Activated naive CD4-positive, alpha-beta T cell treated with anti-CD3 and anti-CD28 coated beads, Interleukin-2, amount 10 ng/mL, durations not matched to agents 7 days and 5 days (primary cell): ENCODE measurements at places on chromosomes 3 and 15.
A peak's percentile ranks its signal among the peaks of the same experiment; 100 is the strongest.

DNA sequence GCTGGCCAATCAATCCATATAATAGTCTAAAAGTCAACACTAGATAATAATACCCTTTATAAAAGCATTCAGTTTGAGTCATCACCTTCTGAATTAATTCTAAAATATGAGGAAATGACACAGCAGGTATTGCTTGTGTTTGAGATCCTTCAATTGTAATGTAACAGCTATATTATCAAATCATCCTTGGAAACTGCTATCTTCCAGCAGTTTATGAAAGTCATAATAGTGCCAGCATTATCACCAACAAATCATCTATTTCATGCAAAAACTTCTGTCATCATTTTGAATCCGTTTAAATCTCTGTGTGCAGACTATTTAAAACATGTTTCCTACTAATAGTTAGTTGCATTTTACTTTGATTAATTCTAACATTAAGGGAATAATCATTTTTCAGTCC is 468.7 kb downstream of the CADM2 start:
- H3K4me1 ChIP-seq = no peaks in the 10 kb centered on the region
- DNase-seq = no peak
- H3K36me3 ChIP-seq = no peaks in the 10 kb centered on the region
- H3K4me3 ChIP-seq = no peak overlapping the region
- no peak overlapping the region for H3K27ac ChIP-seq

DNA sequence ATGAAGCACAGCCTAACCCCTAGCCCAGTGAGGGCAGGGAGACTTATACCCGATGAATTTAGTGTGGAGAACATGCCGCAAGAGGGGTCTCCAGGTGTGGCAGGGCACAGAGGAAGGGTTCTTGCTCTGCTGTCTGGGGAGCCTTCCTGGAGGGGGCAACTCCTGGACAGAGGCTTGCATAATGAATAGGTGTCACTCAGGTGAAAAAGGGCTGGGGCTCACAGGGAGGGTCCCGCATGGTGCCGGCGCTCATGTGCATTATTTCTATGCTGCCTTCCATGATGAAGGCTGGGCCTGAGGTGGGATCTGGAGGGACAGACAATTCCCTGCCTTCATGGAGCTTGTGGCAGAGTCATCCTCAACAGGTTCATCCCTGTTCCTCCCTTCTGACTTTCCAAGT is 51.5 kb downstream of the ITGA11 start:
- no peak for DNase-seq
- H3K4me3 ChIP-seq = no peak overlapping the region
- peaks cover 12% of the 10 kb centered on the region for H3K27me3 ChIP-seq
- no peak overlapping the region for H3K27ac ChIP-seq
- H3K36me3 ChIP-seq = peaks cover 2% of the 10 kb centered on the region
- H3K4me1 ChIP-seq = peaks cover 24% of the 10 kb centered on the region

GRCh38 chr3:25133588-25133987 is 294.5 kb upstream of the RARB start:
- H3K4me1 ChIP-seq = no peaks in the 10 kb centered on the region
- no peak overlapping the region for H3K4me3 ChIP-seq
- no peaks in the 10 kb centered on the region for H3K36me3 ChIP-seq
- no peak for DNase-seq
- H3K27ac ChIP-seq = no peak overlapping the region
- H3K27me3 ChIP-seq = no peaks in the 10 kb centered on the region

DNA sequence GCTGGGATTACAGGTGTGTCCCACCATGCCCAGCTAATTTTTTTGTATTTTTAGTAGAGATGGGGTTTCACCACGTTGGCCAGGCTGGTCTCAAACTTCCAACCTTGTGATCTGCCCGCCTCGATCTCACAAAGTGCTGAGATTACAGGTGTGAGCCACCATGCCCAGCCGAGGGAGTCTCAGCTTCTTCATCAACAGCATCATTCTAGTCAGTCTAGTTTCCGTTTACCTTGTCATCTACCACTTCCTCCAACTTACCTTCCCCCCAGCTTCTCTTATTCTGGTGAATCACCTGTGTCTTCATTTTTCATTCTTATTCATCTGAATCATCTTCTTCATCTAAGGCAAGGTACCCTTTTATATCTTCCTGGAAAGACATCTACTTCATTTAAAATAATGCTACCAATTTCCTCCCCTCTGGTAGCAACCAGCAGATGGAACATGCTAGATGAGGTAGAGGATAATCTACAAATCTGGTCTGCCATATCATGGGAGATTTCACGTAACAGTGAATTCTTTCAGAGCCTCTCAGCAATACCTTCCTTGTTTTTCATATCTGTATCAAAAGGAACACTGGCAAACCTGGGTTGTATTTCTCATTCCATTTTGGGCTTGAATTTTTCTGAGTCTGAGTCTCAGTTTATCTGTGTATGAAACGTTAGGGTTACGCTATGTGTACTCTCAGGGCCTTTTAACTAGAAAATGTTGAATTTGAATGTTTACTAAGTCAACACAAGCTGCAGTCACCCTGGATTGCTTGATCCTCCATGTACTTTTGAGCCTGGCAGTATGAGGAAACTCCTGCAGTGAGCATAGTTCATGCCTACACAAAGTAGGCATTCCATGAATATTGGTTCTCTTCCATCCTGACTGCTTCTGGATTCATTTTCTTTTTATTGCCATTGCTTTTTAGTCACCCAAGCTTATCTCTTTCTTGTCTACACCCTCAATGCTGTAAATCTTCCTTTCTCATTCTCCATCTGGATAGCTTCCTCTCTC is 16.8 kb downstream of the LPP start:
- no peak overlapping the region for H3K4me3 ChIP-seq
- H3K27ac ChIP-seq = peak overlapping the region; percentile 90
- peaks cover 60% of the 10 kb centered on the region for H3K4me1 ChIP-seq

DNA sequence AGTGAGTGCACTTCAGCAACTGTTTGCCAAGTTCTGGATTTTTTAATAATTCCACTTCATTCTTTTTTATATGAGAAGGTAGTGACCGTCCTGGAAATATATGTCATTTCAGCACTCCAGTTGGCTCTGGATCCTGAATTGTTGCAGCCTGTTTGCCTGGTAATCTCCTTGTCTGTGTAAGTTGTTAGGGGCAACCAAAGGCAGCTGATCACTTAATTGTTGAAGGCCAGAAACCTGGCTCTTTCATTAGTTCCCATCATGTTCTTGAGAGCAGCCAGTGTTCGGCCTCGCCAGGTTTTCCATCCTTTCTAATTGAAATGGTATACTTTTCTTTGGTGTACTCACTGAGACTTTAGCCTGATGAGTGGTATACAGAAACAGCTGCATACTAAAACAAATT is 168.6 kb downstream of the SOX2 start:
- no peaks in the 10 kb centered on the region for H3K27me3 ChIP-seq
- no peak overlapping the region for H3K4me3 ChIP-seq
- no peaks in the 10 kb centered on the region for H3K4me1 ChIP-seq

DNA sequence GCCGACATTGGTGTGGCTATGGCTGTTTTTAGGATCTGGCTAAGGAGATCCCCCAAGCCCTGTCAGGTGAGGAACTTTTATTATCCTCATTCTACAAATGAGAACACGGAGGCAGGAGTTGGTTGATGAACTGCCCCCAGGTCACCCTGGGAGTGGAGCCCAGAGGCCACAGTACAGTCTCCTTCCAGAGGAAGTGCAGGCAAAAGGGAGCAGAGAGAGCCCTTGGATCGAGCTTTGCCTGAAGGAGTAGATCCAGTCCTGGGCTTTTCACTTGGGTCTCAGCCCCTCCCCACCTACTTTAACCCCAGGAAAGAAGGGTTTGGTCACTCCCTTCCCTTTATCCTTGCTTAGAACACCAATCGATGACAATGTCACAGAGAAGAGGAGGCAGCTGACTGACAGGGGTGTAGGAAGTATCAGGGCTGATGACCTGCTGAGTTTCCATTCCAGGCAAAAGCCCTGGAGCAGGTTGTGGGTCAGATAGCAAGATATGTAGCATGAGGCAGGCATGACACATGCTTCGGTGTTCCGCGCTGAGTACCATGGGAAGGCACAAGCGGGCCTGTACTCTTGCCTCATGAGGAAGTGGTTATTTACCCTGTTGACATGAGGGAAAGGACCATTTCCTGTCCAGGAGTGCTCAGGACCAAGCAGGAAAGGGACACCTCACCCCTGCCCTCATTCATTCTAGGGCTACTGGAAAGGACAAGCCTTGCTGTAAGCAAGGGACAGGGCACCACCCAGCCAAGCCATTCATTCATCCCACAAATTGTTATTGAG is 5.8 kb upstream of the PLA2G4D start:
- H3K27ac ChIP-seq = no peak overlapping the region
- peaks cover 36% of the 10 kb centered on the region for H3K27me3 ChIP-seq
- DNase-seq = no peak
- no peaks in the 10 kb centered on the region for H3K4me1 ChIP-seq
- H3K4me3 ChIP-seq = no peak overlapping the region

DNA sequence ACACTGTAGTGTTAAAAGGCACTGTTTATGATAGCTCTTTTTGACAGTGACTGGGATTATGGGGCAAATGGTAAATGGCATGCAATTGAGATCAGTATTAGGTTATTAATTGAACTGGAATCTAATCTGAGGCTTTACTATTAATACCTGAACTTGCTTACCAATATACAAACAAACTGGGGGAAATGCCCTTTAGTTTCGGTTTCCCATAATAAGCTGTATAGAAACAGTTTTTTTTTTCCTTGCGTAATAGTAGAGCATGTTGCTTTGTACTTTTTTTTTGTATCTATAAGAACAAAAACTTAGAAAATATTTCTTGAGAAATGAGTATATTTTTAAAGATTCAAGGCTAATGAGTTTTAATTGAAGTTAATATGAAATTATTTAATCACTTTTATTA is 95.0 kb downstream of the FNDC3B start:
- H3K4me3 ChIP-seq = no peak overlapping the region
- no peak overlapping the region for H3K27ac ChIP-seq
- no peaks in the 10 kb centered on the region for H3K27me3 ChIP-seq
- peaks cover 6% of the 10 kb centered on the region for H3K36me3 ChIP-seq
- peaks cover 56% of the 10 kb centered on the region for H3K4me1 ChIP-seq

- DNase-seq = no peak
- H3K4me1 ChIP-seq = no peaks in the 10 kb centered on the region
- no peak overlapping the region for H3K4me3 ChIP-seq
- no peaks in the 10 kb centered on the region for H3K36me3 ChIP-seq
- no peaks in the 10 kb centered on the region for H3K27me3 ChIP-seq
- no peak overlapping the region for H3K27ac ChIP-seq
Measured at GRCh38 chr3:41073190-41073589, 126.1 kb upstream of the CTNNB1 start.

DNA sequence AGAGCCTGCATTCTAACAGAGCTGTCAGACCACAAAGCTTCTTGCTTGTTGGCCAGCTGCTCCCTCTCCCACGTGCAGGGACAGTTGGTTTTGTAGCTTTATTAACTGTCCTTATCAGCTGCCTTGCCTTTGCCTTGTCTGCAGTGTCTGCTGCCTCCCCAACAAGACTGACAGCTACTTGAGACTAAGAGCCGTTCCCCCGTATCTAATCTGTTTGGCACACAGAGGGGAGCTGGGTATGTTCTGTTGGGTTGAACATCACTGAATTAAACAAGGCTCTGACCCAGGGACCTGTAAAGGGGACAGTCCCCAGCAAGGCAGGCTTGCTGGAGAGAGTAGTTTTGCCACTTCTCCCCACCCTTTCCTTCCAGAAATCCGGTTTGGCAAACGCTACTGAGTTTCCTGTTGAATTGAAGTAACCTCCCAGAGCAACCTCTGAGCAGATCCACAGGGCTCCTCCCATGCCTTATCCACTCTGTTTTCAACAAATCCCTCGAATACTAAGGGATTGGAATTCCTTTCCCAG is 116.1 kb downstream of the ANP32A start:
- DNase-seq = no peak
- H3K27me3 ChIP-seq = peaks cover 43% of the 10 kb centered on the region
- no peaks in the 10 kb centered on the region for H3K4me1 ChIP-seq
- H3K36me3 ChIP-seq = no peaks in the 10 kb centered on the region
- no peak overlapping the region for H3K27ac ChIP-seq

DNA sequence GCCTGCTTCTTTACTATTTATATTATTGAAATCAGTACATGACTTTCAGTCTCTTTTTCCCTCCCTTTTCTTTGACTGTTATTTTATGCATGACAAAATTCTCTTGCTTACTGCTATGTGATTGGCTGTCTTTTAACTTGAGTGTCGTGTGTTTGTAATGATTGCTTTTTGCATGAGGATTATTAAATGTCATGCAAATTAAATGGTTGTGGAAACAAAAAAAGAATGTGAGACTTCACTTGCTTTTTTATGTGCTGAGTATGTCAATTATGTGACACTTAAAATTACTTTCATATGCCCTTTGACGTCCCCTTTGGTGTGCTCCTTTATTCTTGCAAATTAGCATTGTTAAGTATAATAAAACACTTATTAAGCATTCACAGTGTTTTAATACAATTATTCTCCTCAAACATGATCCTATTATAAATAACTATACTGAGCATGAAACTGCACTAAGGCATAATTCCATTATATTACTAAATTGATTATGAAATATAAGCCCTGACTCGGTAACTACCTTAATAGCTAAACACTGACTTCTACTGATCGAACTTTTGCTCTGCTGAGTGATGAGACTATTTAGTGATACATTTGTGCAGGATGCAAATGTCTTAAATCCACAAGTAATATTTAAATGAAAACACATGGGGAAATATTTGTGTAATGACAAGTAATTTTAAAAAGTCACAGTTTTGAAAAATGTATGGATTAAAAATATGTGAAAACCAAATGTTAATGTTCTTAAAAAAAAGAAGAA is 401.7 kb downstream of the NLGN1 start:
- H3K27ac ChIP-seq = no peak overlapping the region
- no peak overlapping the region for H3K4me3 ChIP-seq
- no peaks in the 10 kb centered on the region for H3K27me3 ChIP-seq
- no peak for DNase-seq
- H3K36me3 ChIP-seq = no peaks in the 10 kb centered on the region

GRCh38 chr3:66467996-66468735 is 32.7 kb downstream of the LRIG1 start:
- DNase-seq = no peak
- peaks cover 50% of the 10 kb centered on the region for H3K4me1 ChIP-seq
- peaks cover 6% of the 10 kb centered on the region for H3K36me3 ChIP-seq
- H3K27ac ChIP-seq = no peak overlapping the region

DNA sequence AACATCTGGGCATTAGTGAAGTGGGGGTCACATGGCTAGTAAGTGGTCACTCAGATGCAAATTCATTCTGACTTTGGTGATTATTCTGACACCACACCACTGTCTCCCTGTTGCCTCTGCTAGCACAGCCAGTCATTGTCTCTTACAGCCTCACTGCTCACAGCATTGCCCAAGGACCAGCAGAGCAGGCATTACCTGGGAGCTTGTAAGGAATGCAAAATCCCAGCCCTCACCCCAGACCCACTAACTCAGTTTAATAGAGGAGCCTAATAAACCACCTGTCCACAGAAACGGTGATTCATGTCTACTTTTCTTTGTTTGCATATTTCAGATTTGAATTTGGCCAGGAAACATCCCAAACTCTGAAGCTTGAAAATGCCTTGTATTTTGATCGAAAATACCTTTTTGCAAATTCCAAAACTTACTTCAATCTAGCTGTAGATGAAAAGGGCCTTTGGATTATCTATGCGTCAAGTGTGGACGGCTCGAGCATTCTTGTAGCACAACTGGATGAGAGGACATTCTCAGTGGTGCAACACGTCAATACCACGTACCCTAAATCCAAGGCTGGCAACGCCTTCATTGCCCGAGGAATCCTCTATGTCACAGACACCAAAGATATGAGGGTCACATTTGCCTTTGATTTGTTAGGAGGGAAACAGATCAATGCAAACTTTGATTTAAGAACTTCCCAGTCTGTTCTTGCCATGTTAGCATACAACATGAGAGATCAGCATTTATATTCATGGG is 62.7 kb downstream of the GLDN start:
- DNase-seq = no peak
- no peak overlapping the region for H3K27ac ChIP-seq
- H3K36me3 ChIP-seq = no peaks in the 10 kb centered on the region
- H3K4me3 ChIP-seq = no peak overlapping the region
- no peaks in the 10 kb centered on the region for H3K4me1 ChIP-seq
- peaks cover 31% of the 10 kb centered on the region for H3K27me3 ChIP-seq
